Tracheal epithelial cell (primary cell): ENCODE measurements at places on chromosomes 2 and 18. TPM values are rescaled to one million over a fixed set of nuclear protein-coding genes. Genes with fewer than 3 reads are reported as not detected.

Gene DNAJC5G
- not detected in 2 replicates for total RNA-seq

Gene CCNYL1
- 4.3 and 12.5 TPM in 2 replicates for total RNA-seq

Gene DSG4
- not detected in 2 replicates for total RNA-seq

Gene RTP5
- total RNA-seq: not detected in 2 replicates

Gene LRATD1
- total RNA-seq: 16.6 and 41.6 TPM in 2 replicates

Gene CXCR2
- under 0.01 and 0.48 TPM in 2 replicates for total RNA-seq

Gene TUBA4B
- not detected in 2 replicates for total RNA-seq

Gene DLGAP1
- 0.21 and 0.72 TPM in 2 replicates for total RNA-seq

Gene BBS5
- 1.2 and 2.1 TPM in 2 replicates for total RNA-seq

Gene CDCA7
- 3.1 and 7.2 TPM in 2 replicates for total RNA-seq

Gene CENPO
- total RNA-seq: 0.85 and 2.2 TPM in 2 replicates

Gene FBXO48
- 0.24 and 0.64 TPM in 2 replicates for total RNA-seq

Gene KIF5C
- total RNA-seq: 0.24 TPM in 1 of 2 replicates, not detected in the other

Gene DCDC2C
- total RNA-seq: not detected in 2 replicates

Gene LONRF2
- total RNA-seq: under 0.01 TPM in 1 of 2 replicates, not detected in the other

Gene CCDC141
- under 0.01 TPM in 1 of 2 replicates, not detected in the other for total RNA-seq

Gene TNS1
- total RNA-seq: 0.64 and 12.0 TPM in 2 replicates

Gene C2orf72
- total RNA-seq: 0.24 TPM in 1 of 2 replicates, not detected in the other

Gene LYPD6B
- 4.6 and 5.5 TPM in 2 replicates for total RNA-seq

Gene TSPYL6
- not detected in 2 replicates for total RNA-seq

Gene SMPD4
- 13.5 and 14.9 TPM in 2 replicates for total RNA-seq

Gene KANSL1L
- 7.5 and 8.0 TPM in 2 replicates for total RNA-seq

Gene REG1B
- total RNA-seq: not detected in 2 replicates

Gene GPR55
- total RNA-seq: under 0.01 TPM in 1 of 2 replicates, not detected in the other

Gene TUBA3E
- not detected in 2 replicates for total RNA-seq

Gene CXCR4
- total RNA-seq: 0.48 TPM in 1 of 2 replicates, not detected in the other

Gene IRS1
- 16.2 and 17.6 TPM in 2 replicates for total RNA-seq

Gene RASGRP3
- under 0.01 and 2.4 TPM in 2 replicates for total RNA-seq

Gene RETSAT
- 104 and 108 TPM in 2 replicates for total RNA-seq

Gene PLEK
- not detected in 2 replicates for total RNA-seq

Gene POTEJ
- not detected in 2 replicates for total RNA-seq

Gene MPP4
- total RNA-seq: not detected in 2 replicates

Gene GKN2
- total RNA-seq: not detected in 2 replicates

Gene DPP10
- not detected in 2 replicates for total RNA-seq

Gene SFTPB
- total RNA-seq: not detected in 2 replicates

Gene MRO
- not detected in 2 replicates for total RNA-seq

Gene CRYBA2
- total RNA-seq: not detected in 2 replicates

Gene REG3G
- total RNA-seq: not detected in 2 replicates

Gene C2orf15
- 1.7 TPM in 1 of 2 replicates, not detected in the other for total RNA-seq

Gene SERPINB4
- 8.1 and 10.8 TPM in 2 replicates for total RNA-seq

Gene WNT10A
- total RNA-seq: 7.7 and 9.8 TPM in 2 replicates

Gene PLB1
- 0.64 and 0.72 TPM in 2 replicates for total RNA-seq

Gene CFAP53
- total RNA-seq: under 0.01 and 0.48 TPM in 2 replicates

Gene CENPA
- total RNA-seq: 4.8 TPM in 1 of 2 replicates, not detected in the other

Gene SIGLEC15
- 1.2 TPM in 1 of 2 replicates, not detected in the other for total RNA-seq

Gene ZC3H6
- 1.9 and 9.8 TPM in 2 replicates for total RNA-seq

Gene SLC66A3
- 40.5 and 44.1 TPM in 2 replicates for total RNA-seq

Gene FAM98A
- total RNA-seq: 12.1 and 54.2 TPM in 2 replicates
